D341Med (cell line): ENCODE measurements at places on chromosomes 12 and 14.

DNA sequence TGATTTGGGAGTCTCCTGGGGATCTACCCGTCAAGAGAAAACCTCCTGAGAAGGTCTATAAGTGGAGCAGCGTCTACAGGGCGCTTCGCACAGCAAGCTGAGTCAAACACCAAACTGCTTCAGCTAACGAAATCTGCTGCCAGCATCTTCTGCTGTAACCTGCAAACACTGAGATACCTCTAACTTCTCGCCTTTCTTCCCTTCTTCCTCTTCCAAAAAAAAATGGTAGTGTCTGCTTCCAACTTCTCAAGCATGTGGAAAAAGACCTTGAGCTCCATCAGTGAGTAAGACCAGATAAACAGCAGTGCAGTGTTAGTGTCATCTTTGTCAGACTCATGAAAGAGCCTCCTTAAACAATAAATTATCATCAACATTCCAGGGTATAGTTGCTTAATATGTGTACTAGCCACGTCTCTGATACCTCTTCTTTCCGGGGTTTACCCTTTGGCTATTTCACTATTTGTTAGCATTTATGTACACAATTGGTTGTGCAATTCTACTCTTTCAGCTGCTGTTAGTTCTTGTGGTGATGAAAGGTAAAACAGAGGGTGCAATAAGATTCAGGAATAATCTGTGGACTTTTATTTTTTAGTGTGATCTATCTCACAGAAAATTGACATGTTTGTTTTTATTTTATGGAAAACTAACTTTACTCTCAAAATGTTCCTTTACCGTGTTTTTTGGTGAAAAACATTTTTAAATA, 81.6 kb downstream of the LLPH start:
- no peak for DNase-seq

- DNase-seq = no peak
These were observed 55.3 kb downstream of the CLMN start for GRCh38 chr14:95264271-95264973.

DNA sequence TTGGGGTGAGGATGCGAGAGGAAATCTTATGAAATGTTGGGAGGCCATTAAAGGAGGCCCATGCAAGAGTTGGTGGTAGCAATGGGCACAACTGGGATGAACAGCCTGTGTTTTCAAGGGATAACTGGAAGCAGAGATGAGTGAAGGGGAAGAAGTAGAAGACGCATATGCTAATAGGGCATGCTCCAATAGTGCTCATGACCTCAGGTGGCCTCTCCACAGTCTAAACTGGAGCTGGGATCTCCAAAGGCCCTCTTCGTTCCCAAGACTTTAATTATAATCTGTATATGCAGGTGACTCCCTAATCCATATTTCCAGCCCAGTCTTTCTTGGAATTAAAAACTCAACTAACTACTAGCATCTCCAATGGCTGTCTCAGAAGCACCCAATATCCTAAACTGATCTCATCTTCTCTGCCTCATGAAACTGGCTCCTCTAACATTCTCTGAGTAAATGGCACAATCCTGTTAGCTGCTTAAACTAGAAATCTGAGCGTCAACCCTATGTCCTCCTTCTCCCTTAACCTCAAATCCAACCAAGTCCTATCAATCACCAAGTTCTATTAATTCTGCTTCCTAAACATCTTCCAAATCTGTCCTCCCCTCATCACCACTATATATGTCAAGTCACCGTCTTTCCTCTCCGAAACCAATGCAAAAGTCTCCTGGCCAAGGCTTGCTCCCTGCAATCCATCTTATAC, 2.8 kb upstream of the AJUBA start:
- no peak for DNase-seq

DNA sequence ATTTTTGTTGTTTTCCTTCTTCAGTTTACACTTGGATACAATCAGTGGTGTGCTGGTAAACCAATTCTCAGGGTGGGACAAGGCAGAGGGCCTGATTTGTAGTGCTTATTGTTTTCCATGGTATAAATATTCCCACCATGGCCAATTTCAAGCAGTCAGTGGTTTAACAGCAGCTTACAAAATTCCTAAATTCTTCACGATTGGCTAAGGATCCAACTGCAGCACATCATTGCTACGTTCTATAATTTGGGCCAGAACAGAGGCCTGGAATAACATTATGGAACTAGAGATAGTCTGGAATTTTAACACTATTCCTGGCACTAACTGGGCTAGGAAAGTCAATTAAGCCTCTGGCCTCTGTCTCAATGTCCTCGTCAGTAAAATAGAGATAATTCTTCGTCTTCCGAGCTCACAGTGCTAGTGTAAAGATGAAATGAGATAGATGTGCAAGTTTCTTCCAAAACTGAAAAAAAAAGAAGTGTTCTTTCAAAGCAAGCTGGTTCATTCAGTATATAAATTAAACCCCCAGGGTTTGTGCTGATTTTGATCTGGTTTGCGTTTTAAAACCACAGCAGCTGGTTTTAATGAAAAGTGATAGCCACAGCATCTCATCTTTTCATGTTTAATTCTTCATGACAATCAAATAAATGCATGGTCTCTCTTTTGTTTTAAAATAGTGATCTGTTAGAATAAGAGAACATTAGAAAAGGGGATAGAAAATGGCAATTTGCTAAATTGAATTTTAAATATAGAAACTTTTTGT, 104.1 kb downstream of the EPS8 start:
- no peak for DNase-seq

DNA sequence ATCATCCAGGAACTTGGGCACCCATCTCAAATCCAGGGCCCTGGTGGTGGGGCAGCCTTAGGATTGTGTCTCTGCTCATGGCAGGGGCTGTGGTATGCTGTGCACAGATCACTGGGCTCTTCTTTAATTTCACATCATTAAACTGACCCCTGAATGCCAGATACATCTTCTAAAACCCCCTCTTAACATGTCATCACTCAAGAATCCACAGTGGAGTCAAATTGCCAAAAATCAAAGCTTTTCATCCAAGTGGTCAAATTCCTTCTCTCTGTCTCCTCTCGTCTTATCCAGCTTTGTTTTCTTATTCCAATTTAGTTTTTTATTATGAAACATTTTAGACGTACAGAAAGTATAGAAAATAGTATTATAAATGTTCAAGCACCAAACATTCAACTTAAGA, 97.5 kb downstream of the ADCK1 start:
- DNase-seq = no peak

DNA sequence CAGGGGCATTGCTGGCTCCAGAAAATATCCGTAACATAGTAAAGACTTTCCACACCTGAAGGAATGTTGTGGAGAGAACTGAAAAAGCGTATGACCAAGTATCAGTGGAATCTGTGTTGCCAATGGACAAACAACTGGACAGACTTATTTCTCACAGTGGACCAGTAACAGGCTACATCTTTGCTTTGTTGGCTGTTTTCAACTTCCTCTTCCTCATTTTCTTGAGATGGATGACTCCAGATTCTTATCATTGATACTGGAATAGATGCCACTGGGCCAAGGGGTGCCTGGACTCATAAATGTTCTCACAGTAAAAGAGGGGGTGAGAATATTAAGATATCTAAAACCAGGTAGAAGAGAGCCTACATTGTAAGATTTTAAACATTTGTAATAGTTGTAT, 6.4 kb downstream of the GAS2L3 start:
- DNase-seq = no peak

DNA sequence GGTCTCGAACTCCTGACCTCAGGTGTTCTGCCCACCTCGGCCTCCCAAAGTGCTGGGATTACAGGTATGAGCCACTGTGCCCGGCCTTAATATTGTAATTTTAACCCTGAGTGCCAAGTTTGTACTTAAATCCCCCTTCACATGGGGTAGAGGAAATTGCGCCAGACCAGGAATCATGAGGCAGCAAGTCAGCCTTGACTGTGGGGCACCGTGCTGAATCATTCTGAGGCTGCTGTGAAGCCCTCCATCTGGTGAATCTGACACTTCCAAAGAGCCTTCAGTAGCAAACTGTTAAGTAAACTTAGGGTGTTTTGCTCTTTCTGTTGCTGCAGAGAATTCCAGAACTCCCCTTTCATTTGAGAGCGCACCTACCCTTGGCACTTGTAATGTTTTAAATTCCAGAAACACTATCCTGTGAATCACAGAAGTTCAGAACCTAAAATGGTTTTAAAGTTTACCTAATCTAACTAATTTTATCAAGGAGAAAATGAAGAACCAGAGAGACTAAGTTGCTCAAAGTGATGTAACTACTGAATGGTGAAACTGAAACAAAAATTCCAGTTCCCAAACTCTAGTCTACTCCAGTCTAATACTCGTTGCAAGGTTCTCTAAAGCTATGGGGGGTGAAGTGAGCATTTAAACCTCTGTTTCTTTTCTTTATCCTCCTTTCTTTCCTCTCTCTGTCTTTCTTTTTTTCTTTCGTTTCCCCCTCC, 7.5 kb downstream of the HEBP1 start:
- DNase-seq = no peak

DNA sequence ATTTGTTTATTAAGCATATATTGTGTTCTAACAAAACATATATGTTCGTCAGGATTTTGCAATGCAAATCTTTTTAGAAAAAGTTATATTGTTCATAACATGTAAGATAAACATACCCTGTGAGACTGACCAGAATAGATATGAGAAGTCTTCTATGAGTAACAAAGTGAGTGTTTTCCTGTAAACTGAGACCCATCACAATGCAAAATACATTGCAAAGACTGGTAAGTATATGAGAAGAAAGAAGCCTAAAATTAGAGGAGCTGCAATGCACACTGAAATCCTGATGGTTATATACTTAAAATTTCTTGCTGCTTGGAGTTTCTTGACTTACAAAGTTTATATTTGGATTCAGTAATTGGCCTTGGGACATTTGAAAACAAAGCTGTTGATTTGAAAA, 6.0 kb downstream of the HMGA2 start:
- DNase-seq = no peak

DNA sequence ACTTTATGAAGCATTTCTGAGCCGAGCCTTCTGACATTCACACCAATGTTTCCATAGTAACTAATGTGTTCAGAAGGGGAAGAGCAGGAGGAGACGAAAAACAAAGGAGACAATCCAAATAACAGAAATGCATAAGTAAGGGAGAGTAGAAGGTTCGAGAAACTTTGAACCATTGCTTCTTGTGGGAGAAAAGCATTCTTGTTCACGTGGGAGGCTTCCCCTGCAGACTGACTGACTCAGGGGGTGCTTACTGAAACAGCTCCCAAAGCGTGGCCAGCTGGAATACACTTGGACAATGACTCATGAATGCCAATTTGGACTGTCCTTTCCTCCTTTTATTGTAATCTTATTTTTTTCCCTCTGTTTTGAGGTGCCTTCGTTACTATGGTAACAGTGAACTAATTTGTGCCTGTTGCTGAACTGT, 73.9 kb downstream of the NEDD1 start:
- no peak for DNase-seq
